ENCODE measurements at places on chromosomes 6 and 20.

DNA sequence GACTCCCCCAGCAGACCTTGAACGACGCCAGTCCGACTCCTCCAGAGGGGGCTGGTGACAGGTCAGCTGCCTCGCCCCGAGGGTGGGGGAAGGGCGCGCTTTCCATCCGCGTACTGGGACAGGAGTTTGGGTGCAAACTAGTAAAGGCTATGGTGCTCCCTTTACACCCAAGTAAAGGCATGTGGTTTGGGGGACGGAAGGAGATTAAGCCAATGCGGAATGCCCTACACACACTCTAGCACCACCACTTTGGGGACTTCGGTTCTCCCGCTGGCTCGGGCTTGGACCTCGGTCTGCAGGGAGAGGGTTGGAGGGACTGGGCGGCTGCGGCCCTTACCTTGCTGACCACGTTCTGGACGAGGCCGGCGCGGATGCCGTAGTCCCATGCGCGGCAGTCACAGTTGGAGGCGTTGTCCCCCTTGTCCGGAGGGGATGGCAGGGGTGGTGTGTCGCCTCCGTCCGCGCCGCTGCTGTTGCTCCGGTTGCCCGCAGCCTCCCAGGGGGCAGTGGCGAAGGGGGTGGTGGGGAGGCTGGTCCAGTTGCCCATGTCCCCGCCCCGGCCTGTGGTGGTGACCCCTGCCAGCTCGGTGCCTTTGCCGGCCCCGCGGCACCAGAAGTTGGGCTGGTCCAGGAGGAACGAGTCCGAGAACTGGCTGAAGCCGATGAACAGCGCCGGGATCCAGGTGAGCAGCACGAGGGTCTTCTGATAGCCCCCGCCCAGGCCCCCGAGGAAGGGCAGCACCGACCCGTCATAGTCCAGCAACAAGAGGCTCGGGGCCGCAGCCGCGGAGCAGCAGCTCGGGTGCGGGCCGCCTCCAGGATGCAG, 1.1 kb downstream of the SLC22A23 start:
- DNase-seq = no peak

DNA sequence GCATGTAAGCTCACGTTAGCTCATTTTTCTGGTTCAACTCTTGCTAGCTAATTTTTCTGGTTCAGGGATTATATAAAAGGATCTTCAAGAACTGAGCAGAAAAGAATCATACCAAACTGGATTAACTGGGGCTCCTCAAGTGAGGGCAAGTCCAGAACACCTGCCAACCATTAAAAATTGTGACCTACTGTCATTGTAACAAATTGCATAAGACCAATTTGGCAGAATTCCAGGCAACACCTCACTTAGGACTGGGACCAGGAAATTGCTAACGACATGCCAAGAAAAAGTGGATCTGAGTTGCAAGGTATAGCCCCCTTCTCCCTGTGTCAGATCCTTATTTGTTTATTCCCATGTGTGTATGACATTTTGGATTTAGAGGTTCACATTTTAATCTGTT, 216.6 kb downstream of the HIVEP2 start:
- no peak for DNase-seq

DNA sequence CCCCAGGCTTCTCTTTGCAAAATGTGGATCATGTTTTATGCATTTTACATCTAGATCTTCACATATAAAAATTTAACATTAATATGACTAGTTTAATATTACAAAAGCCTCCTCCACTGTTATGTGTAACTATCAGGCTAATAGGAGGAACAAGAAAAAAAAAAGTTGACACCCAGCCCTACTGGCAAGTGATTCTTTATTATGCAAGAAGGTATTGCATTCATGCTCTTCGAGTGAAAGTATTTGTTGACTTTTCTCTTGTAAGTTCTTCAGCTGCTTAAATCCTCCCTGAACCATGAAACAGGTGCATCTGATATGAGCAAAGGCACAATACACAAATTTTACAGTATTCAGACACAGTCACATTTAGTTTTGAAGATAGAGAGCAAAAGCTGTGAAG, 716 bp upstream of the HLA-DQB2 start:
- DNase-seq = no peak

DNA sequence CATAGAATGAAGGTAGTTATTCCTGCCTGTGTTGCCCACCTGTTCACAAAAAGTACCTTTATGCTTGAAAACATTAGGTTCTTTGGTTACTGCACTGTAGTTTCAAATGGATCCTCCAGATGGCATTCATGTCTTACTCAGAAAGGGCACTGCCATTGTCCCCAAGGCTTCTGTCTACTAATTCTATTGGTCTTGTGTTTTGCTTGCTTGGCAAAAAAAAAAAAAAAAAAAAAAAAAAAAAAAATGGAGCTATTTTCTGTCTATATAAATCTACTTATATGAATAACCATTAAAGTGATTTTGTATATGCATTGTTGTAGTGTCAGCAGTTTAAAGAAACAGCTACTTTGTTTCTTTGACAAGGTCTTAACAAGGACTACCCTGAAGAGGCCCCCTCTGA, 12.7 kb upstream of the EFHC1 start:
- peak; percentile 10 for DNase-seq

GRCh38 chr6:32082935-32083334, 26.2 kb downstream of the TNXB start:
- no peak for DNase-seq

GRCh38 chr6:3471286-3471685, 14.4 kb upstream of the SLC22A23 start:
- DNase-seq = no peak

- no peak for DNase-seq
These were observed 162.4 kb downstream of the CDKAL1 start for GRCh38 chr6:20696676-20697075.

GRCh38 chr6:203661-204060, 88.6 kb upstream of the DUSP22 start:
- no peak for DNase-seq

- no peak for DNase-seq
These were observed 22.5 kb downstream of the CUL9 start for GRCh38 chr6:43204271-43205105.

DNA sequence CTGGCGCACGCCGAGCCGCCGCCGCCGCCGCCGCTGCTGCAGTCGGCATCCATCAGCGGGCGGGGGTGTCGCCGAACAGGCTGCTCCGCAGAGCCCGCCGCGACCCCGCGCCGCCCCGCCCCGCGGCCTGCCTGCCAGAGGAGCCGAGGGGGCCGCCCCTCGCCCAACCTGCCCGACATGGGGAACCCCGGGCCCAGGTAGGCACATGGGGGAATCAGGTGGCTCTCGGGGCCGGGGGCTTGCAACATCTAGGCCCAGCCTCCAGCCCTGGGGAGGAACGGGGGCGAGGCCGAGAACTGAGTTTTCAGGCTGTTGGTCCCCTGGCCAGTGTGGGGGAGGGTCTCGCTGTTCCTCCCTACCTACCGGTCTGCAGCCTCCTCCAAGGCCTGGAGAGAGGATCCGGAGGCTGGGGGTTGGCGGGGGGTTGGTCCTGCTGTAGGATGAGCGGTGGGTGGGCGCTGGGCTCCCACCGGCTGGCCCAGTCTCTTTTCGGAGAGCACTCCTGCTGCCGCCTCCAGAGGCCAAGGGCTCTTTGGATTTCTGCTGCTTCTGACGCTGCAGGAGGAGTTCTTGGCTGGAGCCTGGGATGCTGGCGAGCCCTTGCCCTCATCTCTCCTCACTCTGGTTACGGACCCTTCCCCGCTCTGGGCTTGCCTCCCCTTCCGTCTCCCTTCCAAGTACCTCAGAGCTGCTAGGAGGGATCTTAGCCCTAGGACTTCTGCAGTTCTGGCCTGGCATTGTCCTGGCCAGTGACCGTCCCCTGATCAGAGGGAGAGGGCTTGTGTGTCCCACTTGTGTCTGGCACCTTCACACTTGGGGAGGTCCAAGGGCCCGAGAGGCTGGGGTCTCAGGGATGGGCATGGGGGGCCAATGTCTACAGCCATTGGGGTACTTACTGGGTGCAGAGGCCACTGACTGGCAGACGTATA, at the start of gene EPB41L1:
Gene EPB41L1 (plus strand): TSS at position 41 of the 929 bp plus-strand sequence. CDS start 19,038 bp downstream, outside the sequence.
- DNase-seq = no peak

DNA sequence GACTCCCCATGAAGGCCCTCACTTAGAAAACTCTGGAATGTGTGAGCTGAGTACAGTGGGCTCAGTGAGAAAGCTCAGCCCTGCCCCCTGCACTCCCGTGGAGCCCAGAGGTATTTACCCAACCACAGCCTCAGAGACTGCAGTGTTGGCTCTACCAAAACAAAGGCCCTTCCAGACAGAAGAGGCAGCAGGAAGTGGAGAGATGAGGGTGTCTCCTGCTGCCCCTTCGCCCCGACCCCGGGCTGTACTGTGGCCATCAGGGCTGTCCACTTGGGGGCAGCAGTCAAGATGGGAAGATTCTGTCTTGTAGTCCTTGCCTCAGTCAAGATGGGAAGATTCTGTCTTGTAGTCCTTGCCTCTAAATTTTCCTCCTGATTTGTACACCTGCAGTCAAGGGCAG, 341.3 kb downstream of the TAF4 start:
- DNase-seq = no peak

DNA sequence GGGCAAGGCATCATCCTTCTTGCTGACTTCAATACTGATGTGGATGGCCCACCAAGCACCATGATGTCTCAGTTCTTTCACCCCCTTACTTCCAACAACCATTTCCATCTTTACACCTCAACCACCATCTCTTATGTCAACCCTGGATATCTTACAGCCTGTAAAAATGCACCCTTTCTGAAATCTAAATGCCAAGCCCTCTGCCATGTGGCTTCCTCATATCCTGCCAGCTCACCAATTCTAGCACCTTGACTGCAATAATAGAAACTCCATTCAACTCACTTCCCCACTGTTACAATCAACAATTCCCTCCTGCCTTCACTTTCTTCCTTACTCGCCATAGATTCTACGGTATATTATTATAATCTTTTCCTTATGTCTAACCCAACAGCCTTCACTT, 57.9 kb downstream of the LY86 start:
- no peak for DNase-seq

GRCh38 chr6:73538116-73538779, 17.4 kb upstream of the EEF1A1 start:
- DNase-seq = no peak

- no peak for DNase-seq
These were observed 194.0 kb downstream of the HIVEP2 start for GRCh38 chr6:142750998-142751397.

- peak; percentile 37 for DNase-seq
These were observed 39.5 kb downstream of the ELOVL5 start for GRCh38 chr6:53309059-53309900.

DNA sequence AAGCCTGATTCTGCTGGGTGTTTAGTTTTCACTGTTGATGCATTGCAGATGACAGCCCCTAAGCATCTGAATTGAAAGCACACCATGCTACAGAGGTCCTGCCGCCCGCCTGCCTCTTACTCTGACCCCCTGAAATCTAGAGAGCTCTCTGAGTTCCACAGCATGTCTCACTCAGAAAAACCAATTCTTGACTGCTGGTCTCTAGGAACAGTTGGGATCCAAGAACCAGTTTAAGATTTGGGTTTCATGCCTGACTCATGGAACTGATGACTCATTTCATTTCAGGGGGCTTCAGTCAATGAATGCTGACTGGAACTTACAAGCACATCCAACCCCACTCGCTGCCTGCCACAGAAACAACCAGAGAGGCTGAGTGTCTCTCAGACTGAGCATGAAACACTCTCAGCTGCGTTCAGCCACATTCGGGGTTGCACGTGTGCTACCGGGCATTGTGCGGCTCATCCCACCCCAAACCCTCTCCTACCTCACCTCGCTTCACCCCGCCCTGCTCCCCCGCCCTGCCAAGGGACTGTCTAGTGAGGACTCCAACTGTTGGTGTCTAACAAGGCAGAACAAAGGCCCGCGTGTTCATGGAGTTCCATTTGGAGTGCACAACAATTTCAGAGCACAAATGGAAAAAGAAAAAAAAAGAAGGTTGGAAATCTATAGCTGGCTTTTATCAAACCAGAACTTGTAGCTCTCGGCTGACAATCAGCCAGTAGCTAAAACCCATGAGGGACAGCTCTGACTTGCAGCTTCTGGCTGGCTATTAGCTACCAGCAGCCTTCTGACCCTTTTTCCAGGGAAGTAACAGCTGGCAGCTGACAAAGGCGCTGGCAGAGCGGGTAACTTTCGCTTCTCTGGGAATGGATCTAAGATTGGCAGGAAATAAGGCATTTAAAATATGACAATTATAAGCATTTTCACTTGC, 20.0 kb upstream of the TRAF3IP2 start:
- DNase-seq = peak; percentile 82

DNA sequence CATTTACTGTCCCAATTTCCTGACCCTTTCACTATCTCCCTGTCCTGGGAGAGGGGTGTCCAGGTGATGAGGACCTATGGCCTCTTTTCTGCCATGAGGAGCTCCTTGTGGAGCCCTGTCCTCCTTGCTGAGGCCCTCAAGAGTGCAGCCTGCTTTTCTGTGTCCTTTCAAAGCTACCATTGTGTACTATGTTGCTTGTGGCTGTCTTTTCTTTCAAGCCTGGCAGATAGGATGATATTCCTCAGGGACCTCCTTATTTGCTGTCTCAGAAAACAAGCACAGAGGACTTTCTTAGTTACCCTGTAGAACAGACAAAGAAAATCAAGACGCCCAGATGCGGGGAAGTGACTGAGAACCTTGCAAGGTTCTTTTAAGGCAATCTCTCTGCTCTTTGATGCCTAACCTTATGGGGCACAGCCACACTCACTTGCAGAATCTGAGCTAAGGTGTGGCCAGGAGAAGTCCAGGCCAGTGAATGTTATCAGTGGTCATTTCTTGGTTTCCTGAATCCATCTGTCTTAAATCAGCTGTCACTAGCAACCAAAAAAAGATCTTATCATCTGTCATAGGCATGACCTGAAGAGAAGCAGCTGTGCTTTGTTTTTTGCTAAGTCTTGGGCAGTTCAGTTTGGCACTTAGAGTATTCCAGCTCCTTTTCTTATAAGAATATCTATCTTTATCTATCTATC, 17.2 kb downstream of the CARMIL1 start:
- no peak for DNase-seq

DNA sequence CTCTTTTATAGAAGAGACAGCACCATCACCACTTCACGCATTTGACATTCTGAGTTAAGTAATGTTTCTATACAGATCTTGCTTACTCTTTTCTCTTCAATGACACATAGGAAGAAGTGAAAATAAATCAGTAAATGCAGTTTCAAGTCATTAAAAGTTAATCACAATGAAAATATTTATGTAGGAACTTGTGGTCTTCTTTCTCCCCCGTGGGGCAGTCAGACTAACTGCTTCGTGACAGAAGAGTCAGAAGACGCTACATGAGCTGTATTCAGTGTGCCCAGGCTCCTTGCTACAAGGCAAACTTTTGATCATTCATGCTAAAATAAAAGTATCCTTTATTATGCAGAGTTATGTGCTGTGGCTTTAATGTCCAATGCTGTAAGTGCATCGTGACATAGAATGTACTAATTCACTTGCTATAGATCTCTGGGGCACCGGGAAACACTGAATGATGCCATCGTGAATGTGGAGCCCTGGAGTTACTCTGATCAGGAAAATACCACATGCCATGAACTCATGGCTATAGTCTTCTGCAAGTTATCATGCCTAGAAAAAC, 117.8 kb upstream of the TRAF3IP2 start:
- DNase-seq = no peak

DNA sequence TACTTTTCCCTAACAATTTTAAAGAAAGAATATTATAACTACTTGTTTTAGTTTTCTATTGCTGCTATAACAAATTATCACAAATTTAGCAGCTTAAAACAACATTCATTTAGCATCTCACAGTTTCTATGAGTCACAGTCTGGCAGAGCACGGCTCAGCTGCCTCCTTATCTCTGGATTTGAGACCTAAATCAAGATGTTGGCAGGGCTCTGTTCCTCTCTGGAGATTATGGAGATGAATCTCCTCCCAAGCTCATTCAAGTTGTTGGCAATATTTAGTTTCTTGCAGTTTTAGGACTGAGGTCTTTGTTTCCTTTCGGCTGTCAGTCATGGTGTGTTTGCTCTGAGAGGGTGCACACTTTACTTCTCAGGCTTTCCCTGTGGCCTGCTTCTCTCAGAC, 1065.8 kb upstream of the EYS start:
- DNase-seq = no peak

All from DMS 273 treated with DMSO at 0.1 percent for 48 hours (cell line).